Mesendoderm (in vitro differentiated cells): ENCODE measurements at places on chromosomes 12 and 14.

DNA sequence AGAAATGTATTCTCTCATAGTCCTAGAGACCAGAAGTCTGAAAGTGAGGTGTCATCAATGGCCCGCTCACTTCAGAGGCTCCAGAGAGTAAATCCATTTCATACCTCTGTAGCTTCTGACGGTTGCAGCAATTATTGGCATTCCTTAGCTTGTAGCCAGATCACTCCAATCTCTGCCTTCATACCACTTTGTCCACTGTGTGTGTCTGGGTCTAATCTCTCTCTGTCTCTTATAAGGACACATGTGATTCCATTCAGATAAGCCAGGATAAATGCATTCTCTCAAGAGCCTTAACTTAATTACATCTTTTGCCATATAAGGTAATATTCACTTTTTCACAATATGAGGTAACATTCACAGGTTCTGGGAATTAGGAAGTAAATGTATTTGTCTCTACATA lies 365.7 kb downstream of the GXYLT1 start:
- H3K36me3 ChIP-seq: no peaks in the 10 kb centered on the region
- H3K4me3 ChIP-seq: no peak overlapping the region
- H3K4me1 ChIP-seq: no peaks in the 10 kb centered on the region
- no peaks in the 10 kb centered on the region for H3K27me3 ChIP-seq
- DNase-seq: no peak
- no peak overlapping the region for H3K27ac ChIP-seq

DNA sequence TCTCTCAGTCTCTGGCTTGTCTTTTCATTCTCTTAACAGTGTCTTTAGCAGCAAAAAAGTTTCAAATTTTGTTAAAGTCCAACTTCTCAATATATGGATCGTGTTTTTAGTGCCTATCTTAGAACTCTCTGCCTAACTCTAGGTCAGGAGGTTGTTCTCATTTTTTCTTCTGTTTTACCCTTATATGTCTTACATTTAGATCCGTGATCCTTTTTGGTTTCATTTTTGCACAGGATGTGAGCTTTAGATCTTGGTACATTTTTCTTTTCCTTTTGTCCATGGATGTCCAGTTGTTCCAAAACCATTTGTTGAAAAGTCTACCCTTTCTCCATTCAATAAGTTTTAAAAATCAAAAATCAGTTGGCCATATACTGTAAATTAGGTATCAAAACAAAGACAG lies 6.8 kb downstream of the VRK1 start:
- H3K27me3 ChIP-seq: no peaks in the 10 kb centered on the region
- no peak for DNase-seq
- H3K36me3 ChIP-seq: no peaks in the 10 kb centered on the region
- no peak overlapping the region for H3K4me3 ChIP-seq
- H3K4me1 ChIP-seq: peaks cover 6% of the 10 kb centered on the region
- no peak overlapping the region for H3K27ac ChIP-seq

DNA sequence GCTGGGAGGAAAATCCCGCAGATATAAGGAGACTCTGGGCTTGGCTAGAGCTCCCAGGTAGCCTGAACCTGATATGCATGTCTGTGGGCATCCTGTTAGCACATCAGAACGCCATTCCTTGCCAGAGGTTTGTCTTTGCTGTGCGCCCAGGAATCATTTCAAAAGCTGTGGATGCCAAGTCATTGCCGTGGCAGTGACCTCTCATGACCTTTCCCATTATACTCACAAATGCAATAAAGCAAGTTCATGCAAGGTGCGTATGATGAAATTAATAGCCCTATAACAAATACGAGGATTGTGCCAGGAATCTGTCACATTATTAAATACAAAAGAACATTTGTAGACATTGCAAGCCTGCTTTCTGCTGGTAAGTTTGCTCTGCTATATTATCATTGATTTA lies 229.1 kb upstream of the PELI2 start:
- no peaks in the 10 kb centered on the region for H3K27me3 ChIP-seq
- H3K4me1 ChIP-seq: no peaks in the 10 kb centered on the region
- H3K36me3 ChIP-seq: no peaks in the 10 kb centered on the region
- DNase-seq: no peak

DNA sequence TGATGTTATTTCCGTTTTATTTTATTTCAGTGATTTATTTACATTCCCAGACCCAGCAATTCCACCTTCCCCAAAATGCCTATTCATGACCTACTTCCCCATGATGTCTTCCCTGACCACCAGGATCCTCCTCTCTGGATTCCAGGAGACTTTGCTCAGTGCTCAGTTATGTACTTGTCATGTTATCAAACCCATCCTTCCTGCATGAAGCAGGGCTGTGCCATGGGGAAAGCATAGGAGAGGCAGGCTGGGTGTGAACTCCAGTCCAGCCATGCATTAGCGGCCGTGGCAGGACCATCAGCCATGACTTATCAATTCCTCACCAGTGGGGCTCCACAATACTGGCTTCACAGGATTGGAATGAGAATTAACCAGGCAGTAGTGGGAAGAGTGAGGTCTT lies 57.8 kb downstream of the B4GALNT3 start:
- no peaks in the 10 kb centered on the region for H3K27me3 ChIP-seq
- no peak for DNase-seq
- no peak overlapping the region for H3K27ac ChIP-seq
- H3K36me3 ChIP-seq: no peaks in the 10 kb centered on the region
- H3K4me1 ChIP-seq: peaks cover 3% of the 10 kb centered on the region

DNA sequence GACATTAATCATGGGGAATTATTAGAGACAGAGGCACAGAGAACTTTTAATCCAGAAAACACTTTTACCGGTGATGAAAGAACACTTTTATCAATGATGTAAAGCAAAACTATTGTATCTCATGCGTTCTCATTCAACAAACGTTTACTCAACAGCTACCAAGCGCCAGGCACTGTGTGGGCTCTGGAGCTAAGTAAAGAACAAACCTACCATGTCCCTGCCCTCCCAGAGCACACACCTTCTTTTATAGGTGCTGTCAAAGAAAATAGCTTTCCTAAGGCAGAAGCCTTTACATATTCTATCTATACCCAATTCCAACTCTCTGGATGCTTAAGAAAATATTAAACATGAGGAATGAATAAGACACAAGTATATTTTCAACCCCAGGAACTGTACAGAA lies 91.1 kb downstream of the FOXN3 start:
- H3K27me3 ChIP-seq: no peaks in the 10 kb centered on the region
- H3K27ac ChIP-seq: no peak overlapping the region
- no peak for DNase-seq
- no peaks in the 10 kb centered on the region for H3K36me3 ChIP-seq
- no peaks in the 10 kb centered on the region for H3K4me1 ChIP-seq
- H3K4me3 ChIP-seq: no peak overlapping the region

DNA sequence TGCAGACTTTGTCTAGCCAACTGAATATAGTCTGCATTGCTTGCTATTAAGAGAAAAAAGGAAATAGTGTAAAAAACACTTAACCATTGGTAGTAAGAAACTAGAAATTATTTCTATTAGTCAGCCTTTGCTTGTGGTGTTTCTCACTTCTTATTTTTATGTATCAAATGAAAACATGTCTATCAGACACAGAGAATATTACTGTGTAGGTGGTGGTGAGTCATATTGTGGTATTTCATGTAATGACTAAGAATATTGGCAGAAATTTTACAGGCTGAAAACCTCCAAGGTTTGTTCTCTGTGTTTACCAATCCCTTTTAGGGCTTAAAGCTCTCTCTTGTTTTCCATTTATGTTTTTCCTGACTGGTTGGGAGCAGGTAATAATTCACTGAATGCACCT lies 87.2 kb downstream of the DAAM1 start:
- no peaks in the 10 kb centered on the region for H3K27me3 ChIP-seq
- H3K4me3 ChIP-seq: no peak overlapping the region
- H3K36me3 ChIP-seq: no peaks in the 10 kb centered on the region
- no peak overlapping the region for H3K27ac ChIP-seq
- no peaks in the 10 kb centered on the region for H3K4me1 ChIP-seq

- no peaks in the 10 kb centered on the region for H3K36me3 ChIP-seq
- no peak within 1 kb of the TSS for H3K4me3 ChIP-seq
- H3K27ac ChIP-seq: no peak within 1 kb of the TSS
- H3K27me3 ChIP-seq: no peaks in the 10 kb centered on the region
- no peak for DNase-seq
Measured at GRCh38 chr12:121038861-121039668, at the start of gene OASL. Gene OASL, minus strand, starts transcription at chr12:121039246. Its CDS starts 275 bp downstream, at chr12:121038971.

DNA sequence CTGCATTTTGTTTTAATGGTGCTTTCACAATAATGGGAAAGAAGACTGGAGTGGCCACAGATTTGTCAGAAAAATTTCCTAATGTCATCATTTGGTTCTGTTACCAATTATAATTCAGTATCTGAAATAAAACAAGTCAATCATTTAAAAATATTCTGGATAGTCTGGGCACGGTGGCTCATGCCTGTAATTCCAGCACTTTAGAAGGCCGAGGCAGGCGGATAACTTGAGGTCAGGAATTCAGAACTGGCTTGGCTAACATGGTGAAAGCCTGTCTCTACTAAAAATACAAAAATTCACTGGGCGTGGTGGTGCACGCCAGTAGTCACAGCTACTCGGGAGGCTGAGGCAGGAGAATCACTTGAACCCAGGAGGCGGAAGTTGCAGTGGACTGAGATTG lies 4.0 kb upstream of the LIMA1 start:
- no peak overlapping the region for H3K27ac ChIP-seq
- H3K36me3 ChIP-seq: no peaks in the 10 kb centered on the region
- no peak for DNase-seq

DNA sequence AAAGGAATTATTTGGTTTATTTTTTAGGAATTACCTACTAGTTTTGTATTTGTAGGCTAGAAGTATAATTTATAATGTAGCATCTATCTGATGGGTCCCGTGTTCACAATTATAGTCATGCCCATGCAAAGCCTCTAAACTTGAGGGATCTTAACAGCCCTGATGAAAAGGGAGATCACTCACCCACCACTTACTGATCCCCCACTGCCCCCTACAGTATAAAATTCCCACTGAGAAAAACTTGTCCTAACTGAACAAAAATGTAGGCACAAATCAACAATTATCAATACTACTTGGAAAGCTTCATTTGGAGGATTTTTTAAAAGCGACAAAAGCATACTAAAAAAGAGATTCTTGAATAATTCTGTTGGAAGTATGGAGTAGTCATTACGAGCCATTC lies 21.0 kb downstream of the WIF1 start:
- no peaks in the 10 kb centered on the region for H3K4me1 ChIP-seq
- H3K27me3 ChIP-seq: no peaks in the 10 kb centered on the region
- H3K4me3 ChIP-seq: no peak overlapping the region
- H3K27ac ChIP-seq: no peak overlapping the region

DNA sequence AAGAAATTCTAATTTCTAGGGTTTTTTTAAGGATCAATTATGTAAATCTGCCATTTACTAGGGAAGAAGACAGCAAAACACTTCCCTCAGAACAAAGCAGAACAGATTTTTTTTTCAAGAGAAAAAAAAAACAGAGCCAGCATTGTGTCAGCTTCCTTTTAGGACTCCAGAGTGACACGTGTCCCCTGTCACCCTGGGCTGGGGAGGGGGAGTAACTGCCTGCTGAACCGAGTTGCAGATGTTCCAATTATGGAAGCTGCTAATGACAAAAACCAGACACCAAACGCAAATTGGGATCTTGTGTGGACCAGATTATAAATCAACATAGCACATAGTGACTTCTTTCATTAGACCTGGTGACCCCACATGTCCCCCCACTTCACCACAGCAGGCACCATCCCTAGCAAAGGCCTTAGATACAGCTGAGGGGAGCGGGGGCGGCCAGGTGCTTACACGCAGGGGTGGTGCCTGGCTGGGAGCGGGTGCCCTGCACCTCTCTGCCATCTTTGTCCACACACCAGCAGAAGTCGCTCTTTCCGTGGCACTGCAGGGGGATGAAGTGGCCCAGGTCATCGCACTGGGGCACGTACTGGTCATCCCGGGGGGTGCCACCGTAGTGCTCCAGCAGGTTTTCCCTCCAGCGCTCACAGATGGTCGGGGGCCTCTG lies 25.4 kb downstream of the RTRAF start:
- H3K27me3 ChIP-seq: no peaks in the 10 kb centered on the region
- H3K4me1 ChIP-seq: no peaks in the 10 kb centered on the region
- no peak for DNase-seq
- H3K4me3 ChIP-seq: no peak overlapping the region

DNA sequence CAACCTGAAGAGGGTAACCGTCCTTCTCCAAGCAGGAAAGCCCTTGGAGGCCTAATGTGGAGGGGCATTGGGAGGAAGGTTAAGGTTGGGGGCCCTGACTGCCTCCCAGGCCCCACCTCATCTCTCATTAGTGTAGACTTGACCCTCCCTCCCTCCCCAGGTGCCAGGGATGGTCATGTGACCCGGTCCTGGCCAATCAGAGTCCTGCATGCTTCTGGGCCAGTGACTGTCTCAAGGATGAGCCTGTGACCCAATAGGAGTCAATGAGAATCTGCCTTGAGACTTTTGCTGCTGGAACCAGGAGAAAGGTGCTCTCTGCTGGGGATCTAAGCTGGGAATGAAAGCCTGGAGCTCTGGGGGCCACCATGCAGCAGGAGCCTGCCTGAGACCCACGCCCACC lies 70.8 kb downstream of the NCOR2 start:
- no peaks in the 10 kb centered on the region for H3K27me3 ChIP-seq
- no peak overlapping the region for H3K4me3 ChIP-seq
- peaks cover 15% of the 10 kb centered on the region for H3K4me1 ChIP-seq
- H3K27ac ChIP-seq: no peak overlapping the region

DNA sequence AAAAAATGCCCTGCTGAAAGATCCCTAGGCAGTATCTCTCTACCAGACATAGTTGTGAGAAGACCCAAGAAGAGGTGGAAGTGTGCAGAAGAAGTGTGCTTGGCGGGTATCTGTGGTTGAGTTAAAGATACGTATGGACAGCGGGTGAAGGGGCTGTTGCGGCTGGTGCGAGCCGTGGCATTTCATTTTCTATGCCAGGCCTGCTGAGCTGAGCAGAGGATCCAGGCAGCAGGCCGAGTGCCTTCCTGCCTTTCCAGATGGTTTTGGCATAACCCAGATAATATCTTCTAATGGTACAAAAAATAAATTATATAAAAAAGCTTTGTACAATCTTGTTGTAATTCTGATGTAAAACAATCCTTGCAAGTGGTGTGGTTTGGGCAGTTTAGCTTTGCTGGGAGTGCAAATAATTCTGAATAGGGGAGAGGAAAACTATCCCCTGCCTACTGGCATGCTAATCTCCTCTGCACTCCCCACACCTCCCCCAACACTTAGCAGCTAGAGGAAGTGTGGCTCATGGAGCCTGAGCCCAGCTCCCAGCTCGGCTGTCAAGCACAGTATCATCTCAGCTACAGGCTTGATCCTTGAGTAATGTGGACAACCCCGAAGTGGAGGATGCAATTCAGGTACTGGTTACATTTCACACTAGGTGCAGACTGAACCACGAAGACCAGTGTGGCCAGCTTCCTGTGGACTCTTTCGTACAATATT lies 168.9 kb downstream of the VRK1 start:
- no peaks in the 10 kb centered on the region for H3K4me1 ChIP-seq
- no peak overlapping the region for H3K27ac ChIP-seq
- no peaks in the 10 kb centered on the region for H3K27me3 ChIP-seq
- no peaks in the 10 kb centered on the region for H3K36me3 ChIP-seq

- H3K27me3 ChIP-seq: no peaks in the 10 kb centered on the region
- no peaks in the 10 kb centered on the region for H3K36me3 ChIP-seq
- H3K4me3 ChIP-seq: no peak overlapping the region
- peaks cover 1% of the 10 kb centered on the region for H3K4me1 ChIP-seq
- no peak overlapping the region for H3K27ac ChIP-seq
Measured at GRCh38 chr14:55438066-55438683, 2.2 kb downstream of the TBPL2 start.

GRCh38 chr14:71399057-71399487 lies 491.8 kb downstream of the PCNX1 start:
- no peaks in the 10 kb centered on the region for H3K4me1 ChIP-seq
- no peaks in the 10 kb centered on the region for H3K36me3 ChIP-seq
- no peaks in the 10 kb centered on the region for H3K27me3 ChIP-seq
- no peak for DNase-seq
- H3K4me3 ChIP-seq: no peak overlapping the region
